ENCODE measurements at places on chromosomes 4 and X.

- DNase-seq: no peak
Observed at GRCh38 chrX:32530802-32531403, 680.4 kb downstream of the DMD start.

GRCh38 chr4:11297201-11297600, 131.5 kb downstream of the HS3ST1 start:
- DNase-seq: no peak

DNA sequence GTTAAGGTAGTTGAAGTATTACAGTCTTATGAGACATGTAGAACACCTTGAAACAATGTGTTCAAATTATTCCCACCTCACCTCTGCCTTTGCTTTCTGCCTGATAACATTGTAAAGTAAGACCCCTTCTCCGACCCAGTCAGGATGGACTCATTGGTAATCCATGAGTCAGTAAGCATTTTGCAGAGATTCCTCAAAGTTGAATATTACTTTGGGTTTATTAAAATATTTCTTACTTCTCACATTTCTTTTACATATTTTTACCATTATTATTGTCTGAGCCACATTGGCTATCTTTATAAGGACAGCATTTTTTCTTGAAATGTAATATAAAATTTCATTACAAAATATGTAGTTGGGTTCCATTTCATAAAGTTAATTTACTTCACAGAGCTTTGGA, 201.6 kb downstream of the BMPR1B start:
- DNase-seq: no peak

DNA sequence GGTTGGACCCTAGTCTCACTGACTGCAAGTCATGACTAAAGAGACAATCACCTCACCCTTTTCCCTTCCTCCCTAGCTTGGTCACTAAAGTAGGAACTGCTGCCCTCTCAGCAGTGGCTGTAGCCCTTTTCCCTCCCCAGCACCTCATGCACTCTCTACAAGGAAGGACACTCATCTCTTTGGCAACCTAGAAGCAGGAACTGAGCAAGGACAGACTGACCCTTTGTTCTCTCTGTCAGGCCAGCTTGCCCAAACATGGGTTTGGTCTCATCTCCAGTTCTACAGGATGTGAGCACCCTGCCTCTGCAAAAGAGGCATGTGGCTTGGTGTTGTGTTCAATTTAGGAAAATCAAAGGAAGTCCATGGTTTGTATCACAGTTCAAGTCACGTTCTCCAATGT, 15.8 kb downstream of the LEF1 start:
- no peak for DNase-seq

Data from right cardiac atrium (tissue), 5 donors.